ENCODE measurements at places on chromosomes 2 and 18.

GRCh38 chr2:63789338-63790020 lies 52.2 kb upstream of the UGP2 start:
- DNase-seq: no peak
- no peaks in the 10 kb centered on the region for H3K4me1 ChIP-seq
- H3K27me3 ChIP-seq: no peaks in the 10 kb centered on the region
- no peaks in the 10 kb centered on the region for H3K36me3 ChIP-seq
- H3K4me3 ChIP-seq: no peak overlapping the region

DNA sequence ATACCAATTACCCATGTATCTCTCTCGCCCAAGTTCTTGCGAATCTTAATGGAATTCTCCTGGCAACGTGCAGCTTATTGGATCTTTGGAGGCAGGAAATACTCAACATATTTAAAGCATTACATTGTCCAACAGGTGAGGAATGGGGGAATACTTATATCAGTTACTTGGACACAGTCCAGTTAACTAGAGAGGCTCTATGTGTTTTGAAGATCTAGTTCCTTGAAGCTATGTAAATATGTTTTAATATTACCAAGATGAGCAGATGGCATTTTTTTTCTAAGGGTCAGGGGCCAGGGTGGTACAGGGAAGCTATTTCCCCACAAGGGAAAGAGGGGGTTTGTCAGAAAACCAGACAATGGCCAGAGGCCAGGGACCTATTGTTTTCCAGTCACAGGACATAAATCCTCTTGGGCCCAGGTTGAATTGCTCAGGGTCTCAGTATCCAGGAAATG lies 26.8 kb upstream of the MC5R start:
- H3K4me1 ChIP-seq: peaks cover 2% of the 10 kb centered on the region
- DNase-seq: no peak
- peaks cover 22% of the 10 kb centered on the region for H3K27me3 ChIP-seq
- H3K36me3 ChIP-seq: no peaks in the 10 kb centered on the region
- no peak overlapping the region for H3K27ac ChIP-seq

DNA sequence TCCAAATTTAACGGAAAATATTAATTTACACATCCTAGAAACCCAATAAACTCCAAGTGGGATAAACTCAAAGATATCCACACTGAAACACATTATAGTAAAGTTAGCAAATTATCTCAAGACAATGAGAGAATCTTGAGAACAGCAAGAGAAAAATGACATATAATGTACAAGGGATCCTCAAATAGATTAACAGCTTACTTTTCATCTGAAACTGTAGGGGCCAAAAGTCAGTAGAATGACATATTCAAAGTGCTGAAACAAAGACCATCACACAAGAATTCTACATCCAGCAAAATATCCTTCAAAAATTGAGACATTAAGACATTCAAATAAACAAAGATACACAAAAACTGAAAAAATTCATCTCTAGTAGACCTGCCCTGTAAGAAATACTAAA lies 18.7 kb upstream of the METTL21A start:
- H3K4me3 ChIP-seq: no peak overlapping the region
- DNase-seq: no peak
- H3K4me1 ChIP-seq: no peaks in the 10 kb centered on the region
- no peaks in the 10 kb centered on the region for H3K27me3 ChIP-seq
- H3K27ac ChIP-seq: no peak overlapping the region

GRCh38 chr2:62705859-62706720 lies 577 bp downstream of the EHBP1 start:
- H3K27ac ChIP-seq: peak overlapping the region; percentile 73
- peak; percentile 52 for DNase-seq
- H3K4me3 ChIP-seq: peak overlapping the region; percentile 85
- no peaks in the 10 kb centered on the region for H3K27me3 ChIP-seq

DNA sequence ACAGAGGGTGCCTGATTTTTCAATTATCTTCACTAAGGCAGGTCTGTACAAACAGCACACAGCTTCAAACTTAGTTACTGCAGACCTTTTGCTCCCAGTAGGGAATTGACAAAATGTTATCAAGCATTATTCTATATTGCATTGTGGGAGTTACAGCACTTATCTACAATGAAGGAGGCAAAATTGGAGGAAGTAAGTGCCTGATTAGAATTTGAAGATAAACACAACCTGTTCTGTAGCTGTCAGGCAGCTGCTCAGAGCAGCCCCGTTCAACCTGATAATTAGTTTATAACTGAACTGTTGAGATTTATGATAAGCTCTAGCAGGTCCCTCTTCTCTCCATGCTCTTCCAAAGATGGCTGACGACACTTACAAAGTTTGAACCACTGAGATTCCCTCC lies 364.4 kb upstream of the CYRIA start:
- H3K27ac ChIP-seq: no peak overlapping the region
- H3K4me1 ChIP-seq: peaks cover 13% of the 10 kb centered on the region
- H3K36me3 ChIP-seq: no peaks in the 10 kb centered on the region
- DNase-seq: no peak
- no peak overlapping the region for H3K4me3 ChIP-seq

Data from progenitor cell of endocrine pancreas (in vitro differentiated cells).